Heart right ventricle (tissue), 16 donors: ENCODE measurements at places on chromosomes 11 and 22. TPM values are rescaled to one million over a fixed set of nuclear protein-coding genes. Genes with fewer than 3 reads are reported as not detected.

The TESMIN gene
- total RNA-seq, result 0.47 TPM

The POU2AF1 gene
- total RNA-seq, result 0.09 TPM

The DBX1 gene
- not detected for total RNA-seq

The CDC42BPG gene
- 0.04 TPM for total RNA-seq

The TRIM51 gene
- total RNA-seq, result not detected

The PNPLA5 gene
- total RNA-seq, result not detected

The ANO9 gene
- not detected for total RNA-seq

The MGAT3 gene
- total RNA-seq, result 7.8 TPM

The CCDC87 gene
- total RNA-seq, result 0.66 TPM

The OR10A2 gene
- total RNA-seq, result not detected

The HBB gene
- total RNA-seq, result 421 TPM

The GVQW3 gene
- total RNA-seq, result 2.4 TPM

The TRIM49 gene
- total RNA-seq, result not detected

The CHADL gene
- 11.3 TPM for total RNA-seq

The RAB36 gene
- total RNA-seq, result 0.42 TPM

The PVALB gene
- not detected for total RNA-seq

The SLC25A18 gene
- 0.70 TPM for total RNA-seq

The HORMAD2 gene
- total RNA-seq, result not detected

The HSPB2 gene
- total RNA-seq, result 45.4 TPM

The TRIM22 gene
- 52.6 TPM for total RNA-seq

The CPT1B gene
- 316 TPM for total RNA-seq

The C11orf42 gene
- not detected for total RNA-seq

The OSBP gene
- 39.1 TPM for total RNA-seq

The ZBTB16 gene
- total RNA-seq, result 89.8 TPM

The MUC2 gene
- total RNA-seq, result not detected

The OR56A4 gene
- total RNA-seq, result not detected

The TMPRSS4 gene
- not detected for total RNA-seq

The LRRC4C gene
- 0.21 TPM for total RNA-seq

The SYT13 gene
- total RNA-seq, result 7.7 TPM

The C11orf21 gene
- 28.0 TPM for total RNA-seq

The SLC5A4 gene
- total RNA-seq, result 0.64 TPM

The RIBC2 gene
- 0.20 TPM for total RNA-seq

The PRR5 gene
- 4.8 TPM for total RNA-seq

The OR8G5 gene
- not detected for total RNA-seq

The CCDC15 gene
- 0.32 TPM for total RNA-seq

The OR51B4 gene
- total RNA-seq, result not detected

The SPDYC gene
- total RNA-seq, result not detected

The SOX6 gene
- total RNA-seq, result 43.0 TPM

The CSTPP1 gene
- total RNA-seq, result 14.8 TPM

The MRGPRE gene
- total RNA-seq, result 0.40 TPM

The TRIM48 gene
- not detected for total RNA-seq

The CALCA gene
- not detected for total RNA-seq

The VPREB1 gene
- total RNA-seq, result not detected

The PRG2 gene
- not detected for total RNA-seq

The MS4A14 gene
- 0.17 TPM for total RNA-seq
